ENCODE measurements at places on chromosomes 16 and 17.
A peak's percentile ranks its signal among the peaks of the same experiment; 100 is the strongest.

DNA sequence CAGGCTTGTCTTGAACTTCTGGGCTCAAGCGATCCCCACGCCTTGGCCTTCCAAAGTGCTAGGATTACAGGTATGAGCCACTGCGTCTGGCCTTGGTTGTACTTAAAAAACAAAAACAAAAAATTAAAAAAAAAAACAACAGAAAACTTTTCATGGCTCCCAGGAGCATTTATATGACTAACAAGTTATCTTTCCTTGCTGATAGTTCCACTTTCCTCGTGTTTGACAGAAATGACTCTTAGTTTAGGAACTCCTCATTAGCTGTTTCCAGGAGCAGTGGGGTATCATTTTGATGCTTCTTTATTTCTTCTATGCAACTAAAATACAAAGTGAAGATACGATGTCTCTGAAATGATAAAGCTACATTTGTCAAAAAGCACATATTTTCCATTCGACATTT lies 165.4 kb downstream of the PRKCA start:
- peaks cover 91% of the 10 kb centered on the region for H3K4me1 ChIP-seq
- H3K4me3 ChIP-seq = peak overlapping the region; percentile 82
- peak; percentile 40 for DNase-seq
- H3K27me3 ChIP-seq = no peaks in the 10 kb centered on the region
- H3K36me3 ChIP-seq = peaks cover 7% of the 10 kb centered on the region

- no peaks in the 10 kb centered on the region for H3K36me3 ChIP-seq
- H3K27me3 ChIP-seq = peaks cover 3% of the 10 kb centered on the region
- no peak overlapping the region for H3K27ac ChIP-seq
- no peak overlapping the region for H3K4me3 ChIP-seq
Observed at GRCh38 chr16:83717308-83717707, 90.5 kb upstream of the HSBP1 start.

DNA sequence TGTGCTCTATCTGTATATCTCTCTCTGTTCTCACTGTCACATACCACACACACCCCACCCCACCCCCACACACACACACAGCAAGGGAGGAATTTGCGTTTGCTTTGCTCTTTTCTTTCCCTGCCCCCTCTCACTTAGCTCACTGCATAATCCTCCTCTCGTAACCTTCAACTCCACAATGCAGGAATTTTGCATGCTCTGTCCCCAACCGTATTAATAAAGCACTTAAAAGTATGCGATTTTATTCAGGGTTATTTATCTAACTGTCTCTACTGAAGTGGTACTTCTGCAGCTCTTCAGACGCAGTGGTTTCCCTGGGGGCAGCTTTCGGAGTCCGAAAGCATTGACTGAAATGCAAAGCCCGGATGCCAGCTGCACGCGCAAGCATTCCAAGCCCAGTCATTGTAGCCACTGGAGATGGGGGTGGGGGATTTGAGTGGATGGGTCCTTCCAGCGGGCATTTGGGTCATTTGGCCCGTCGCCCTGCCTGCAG lies 105.4 kb upstream of the RBFOX1 start:
- H3K27me3 ChIP-seq = no peaks in the 10 kb centered on the region
- no peaks in the 10 kb centered on the region for H3K4me1 ChIP-seq
- no peak overlapping the region for H3K4me3 ChIP-seq

- H3K27ac ChIP-seq = no peak overlapping the region
- H3K4me3 ChIP-seq = no peak overlapping the region
- H3K36me3 ChIP-seq = no peaks in the 10 kb centered on the region
- peaks cover 6% of the 10 kb centered on the region for H3K27me3 ChIP-seq
Observed at GRCh38 chr17:77487211-77487629, 346.5 kb downstream of the SEC14L1 start.

DNA sequence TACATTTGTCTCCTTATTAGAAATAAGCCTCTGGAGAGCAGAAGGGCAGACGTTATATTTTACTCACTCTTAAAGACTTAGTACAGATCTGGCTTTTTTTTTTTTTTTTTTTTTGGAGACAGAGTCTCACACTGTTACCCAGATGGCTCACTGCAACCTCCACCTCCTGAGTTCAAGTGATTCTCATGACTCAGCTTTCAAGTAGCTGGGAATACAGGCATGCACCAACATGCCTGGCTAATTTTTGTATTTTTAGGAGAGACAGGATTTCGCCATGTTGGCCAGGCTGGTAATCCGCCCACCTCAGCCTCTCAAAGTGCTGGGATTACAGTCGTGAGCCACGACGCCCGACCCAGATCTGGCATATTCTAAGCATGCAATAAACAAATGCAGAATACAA lies 36.4 kb upstream of the TMEM97 start:
- peak; percentile 82 for DNase-seq
- no peaks in the 10 kb centered on the region for H3K36me3 ChIP-seq
- no peaks in the 10 kb centered on the region for H3K27me3 ChIP-seq
- peak overlapping the region; percentile 92 for H3K27ac ChIP-seq

DNA sequence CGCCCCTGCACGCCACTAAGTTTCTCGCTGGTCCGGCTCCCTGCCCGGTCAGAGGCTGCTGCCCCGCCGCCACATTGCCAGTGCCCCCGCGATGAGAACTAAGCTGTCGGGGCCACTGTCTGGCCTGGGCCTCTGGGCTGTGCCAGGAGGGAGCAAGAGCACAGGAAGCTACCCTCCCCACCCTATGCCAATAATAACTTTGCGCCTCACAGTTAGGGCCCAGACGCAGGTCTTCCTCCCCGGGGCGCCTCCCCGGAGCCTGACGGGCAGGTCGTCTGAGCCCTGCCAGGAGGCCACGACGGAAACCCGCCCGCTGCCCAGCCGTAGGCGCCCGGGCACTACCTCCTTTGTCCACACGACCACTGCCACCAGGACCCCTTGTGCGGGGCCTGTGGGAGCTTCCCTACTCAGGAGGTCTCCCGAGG lies 1.5 kb downstream of the ZFPM1 start:
- peaks cover 4% of the 10 kb centered on the region for H3K27me3 ChIP-seq
- DNase-seq = no peak
- no peaks in the 10 kb centered on the region for H3K36me3 ChIP-seq
- peak overlapping the region; percentile 93 for H3K4me3 ChIP-seq

DNA sequence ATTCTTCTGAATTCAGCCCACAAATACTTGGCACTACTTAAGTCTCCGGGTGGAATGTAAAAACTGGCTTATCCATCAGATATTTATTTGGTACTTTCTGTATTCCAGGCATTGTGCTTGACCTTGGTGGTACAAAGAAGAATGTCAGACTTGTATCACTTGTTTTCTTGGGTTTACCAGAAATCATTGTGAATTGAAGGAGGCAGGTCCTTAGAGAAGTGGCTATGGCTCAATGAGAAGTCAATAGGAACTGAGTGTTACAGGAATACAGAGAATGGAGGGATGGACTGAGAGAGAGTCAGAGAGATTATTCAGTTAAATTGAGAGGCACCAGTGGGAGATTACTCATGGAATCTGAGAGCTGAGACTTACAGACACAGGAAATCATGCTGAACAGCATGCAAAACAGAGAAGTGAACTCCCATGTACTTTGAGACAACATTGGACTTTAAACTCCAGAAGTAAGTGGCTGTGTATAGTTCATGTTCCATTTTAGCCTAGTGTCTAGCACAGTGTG lies 704.1 kb downstream of the CDH11 start:
- peak; percentile 68 for DNase-seq
- H3K27me3 ChIP-seq = no peaks in the 10 kb centered on the region
- H3K36me3 ChIP-seq = peaks cover 5% of the 10 kb centered on the region
- H3K4me3 ChIP-seq = peak overlapping the region; percentile 33
- H3K4me1 ChIP-seq = peaks cover 49% of the 10 kb centered on the region

DNA sequence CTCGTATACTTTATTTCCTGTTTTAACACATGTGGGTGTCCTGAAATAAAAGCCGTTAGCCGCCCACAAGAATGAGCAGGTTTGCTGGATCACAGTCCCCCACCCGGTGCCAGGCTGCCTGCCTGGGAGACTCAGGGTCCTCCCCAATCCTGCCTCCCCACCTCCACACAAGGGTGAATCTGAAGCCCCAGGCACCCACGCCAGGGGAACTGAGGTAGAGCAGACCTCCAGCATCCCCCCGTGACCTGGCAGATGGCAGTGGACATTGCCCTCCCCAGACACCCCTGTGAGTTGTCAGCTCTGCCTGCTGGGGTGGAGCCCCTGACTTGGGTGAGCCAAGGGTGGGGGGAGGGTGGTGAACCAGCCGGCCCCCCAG lies 114.8 kb downstream of the METRNL start:
- peaks cover 54% of the 10 kb centered on the region for H3K4me1 ChIP-seq
- H3K27me3 ChIP-seq = peaks cover 4% of the 10 kb centered on the region
- no peak overlapping the region for H3K27ac ChIP-seq
- H3K36me3 ChIP-seq = no peaks in the 10 kb centered on the region
- DNase-seq = no peak

DNA sequence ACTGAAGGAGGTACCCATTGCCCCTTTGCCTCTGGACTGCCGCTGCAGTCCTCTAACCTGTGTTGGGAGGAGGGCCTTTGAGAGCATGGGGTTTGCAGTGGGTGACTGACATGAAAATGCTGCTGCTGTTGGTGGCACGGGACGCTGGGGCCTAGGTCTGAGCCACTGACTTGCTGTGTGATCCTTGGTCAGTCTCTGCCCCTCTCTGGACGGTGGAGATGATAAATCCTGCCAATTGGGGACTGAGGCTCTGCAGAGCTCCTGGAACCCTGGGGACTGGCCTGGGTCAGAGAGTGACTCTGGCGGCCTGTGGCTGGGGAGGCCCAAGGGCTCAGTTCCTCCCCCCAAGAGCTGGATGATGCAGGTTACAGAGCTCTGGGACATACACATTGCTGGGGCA lies 6.1 kb upstream of the PYDC1 start:
- H3K27ac ChIP-seq = no peak overlapping the region
- H3K4me3 ChIP-seq = no peak overlapping the region
- DNase-seq = no peak
- no peaks in the 10 kb centered on the region for H3K36me3 ChIP-seq
- H3K27me3 ChIP-seq = peaks cover 25% of the 10 kb centered on the region

- H3K36me3 ChIP-seq = peaks cover 6% of the 10 kb centered on the region
- H3K27ac ChIP-seq = peak overlapping the region; percentile 99
- DNase-seq = peak; percentile 39
Observed at GRCh38 chr16:66927918-66928649, 2.7 kb upstream of the RRAD start.

GRCh38 chr16:69568676-69569075 lies 2.9 kb downstream of the NFAT5 start:
- peaks cover 1% of the 10 kb centered on the region for H3K27me3 ChIP-seq
- peaks cover 43% of the 10 kb centered on the region for H3K36me3 ChIP-seq
- peak overlapping the region; percentile 56 for H3K27ac ChIP-seq

- H3K4me1 ChIP-seq = peaks cover 10% of the 10 kb centered on the region
- no peak overlapping the region for H3K27ac ChIP-seq
- no peak overlapping the region for H3K4me3 ChIP-seq
- peaks cover 10% of the 10 kb centered on the region for H3K27me3 ChIP-seq
- H3K36me3 ChIP-seq = peaks cover 4% of the 10 kb centered on the region
Observed at GRCh38 chr17:65514082-65514481, 47.4 kb downstream of the AXIN2 start.

- peaks cover 2% of the 10 kb centered on the region for H3K27me3 ChIP-seq
- DNase-seq = no peak
- no peaks in the 10 kb centered on the region for H3K36me3 ChIP-seq
- no peak overlapping the region for H3K4me3 ChIP-seq
Observed at GRCh38 chr16:22198547-22199293, 7.4 kb upstream of the EEF2K start.

DNA sequence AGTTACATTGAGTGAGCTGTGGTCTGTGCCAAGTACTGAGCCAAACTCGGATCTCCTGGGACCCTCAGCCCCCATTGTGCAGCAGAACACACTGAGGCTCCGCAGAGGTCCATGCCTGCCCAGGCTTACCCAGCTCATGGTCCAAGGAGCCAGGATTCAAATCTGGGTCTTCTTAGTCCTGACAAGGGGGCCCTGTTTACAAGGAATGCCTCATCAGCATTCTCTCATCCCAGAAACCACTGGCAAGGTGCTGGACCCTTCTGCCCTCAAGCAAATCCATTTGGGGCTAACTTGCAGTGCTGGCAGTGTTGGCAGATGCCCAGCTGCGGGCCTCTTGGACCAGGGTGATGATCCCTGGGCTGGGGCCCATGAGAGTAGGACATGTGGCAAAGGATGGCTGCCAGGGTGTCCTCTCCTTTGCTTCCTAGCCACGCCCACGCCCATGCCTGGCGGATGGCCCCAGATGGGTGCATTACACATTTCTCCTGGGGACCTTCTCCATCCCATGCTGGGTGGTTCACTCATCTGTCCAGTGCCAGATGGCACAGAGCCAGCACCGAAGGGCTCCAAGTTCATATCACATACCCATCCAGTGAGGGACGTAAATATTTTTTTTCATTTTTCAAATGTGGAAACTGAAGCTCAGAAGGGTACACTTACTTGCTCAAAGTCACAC lies 117.7 kb downstream of the CMIP start:
- DNase-seq = no peak
- H3K27ac ChIP-seq = no peak overlapping the region
- H3K4me3 ChIP-seq = no peak overlapping the region
- H3K36me3 ChIP-seq = peaks cover 6% of the 10 kb centered on the region
- peaks cover 37% of the 10 kb centered on the region for H3K4me1 ChIP-seq
- H3K27me3 ChIP-seq = peaks cover 4% of the 10 kb centered on the region

- no peak overlapping the region for H3K4me3 ChIP-seq
- peaks cover 9% of the 10 kb centered on the region for H3K36me3 ChIP-seq
- peaks cover 5% of the 10 kb centered on the region for H3K4me1 ChIP-seq
- no peaks in the 10 kb centered on the region for H3K27me3 ChIP-seq
Observed at GRCh38 chr17:82679586-82680465, 18.7 kb downstream of the RAB40B start.

DNA sequence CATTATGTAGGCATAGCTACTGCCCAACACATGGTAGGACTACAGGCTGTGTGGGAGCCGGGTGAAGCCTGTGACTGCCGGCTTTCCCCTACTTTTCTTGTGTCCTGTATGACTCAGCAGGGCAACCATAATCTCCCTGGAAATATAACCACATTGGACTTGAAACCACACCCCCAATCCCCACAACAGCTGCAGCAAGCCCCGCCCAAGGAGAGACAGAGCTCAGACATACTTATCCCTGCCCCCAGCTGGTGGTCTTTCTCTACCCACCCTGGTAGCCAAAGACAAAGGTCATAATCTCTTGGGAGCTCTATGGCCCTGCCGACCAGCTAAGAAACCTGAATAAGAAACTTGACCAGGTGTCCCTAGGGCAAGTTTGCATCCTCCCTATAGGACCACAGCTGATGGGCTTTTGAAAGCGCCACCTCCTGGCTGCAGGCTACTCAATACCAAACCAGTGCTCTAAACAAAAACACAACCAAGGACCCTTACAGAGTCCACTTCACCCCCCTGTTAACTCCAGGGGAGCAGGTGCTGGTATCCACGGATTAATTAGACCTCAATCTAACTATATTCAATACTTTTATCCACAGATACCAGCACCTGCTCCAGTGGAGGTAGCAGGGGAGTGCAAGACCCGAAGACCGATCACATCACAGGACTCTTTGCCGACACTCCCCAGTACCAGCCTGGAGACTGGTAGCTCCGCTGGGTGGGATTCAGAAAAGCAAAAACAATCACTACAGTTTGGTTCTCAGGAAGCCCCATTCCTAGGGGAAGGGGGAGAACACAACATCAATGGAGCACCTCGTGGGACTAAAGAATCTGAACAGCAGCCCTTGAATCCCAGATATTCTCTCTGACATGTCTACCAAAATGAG lies 91.2 kb downstream of the IRX5 start:
- H3K27ac ChIP-seq = no peak overlapping the region
- peaks cover 8% of the 10 kb centered on the region for H3K27me3 ChIP-seq
- H3K4me1 ChIP-seq = no peaks in the 10 kb centered on the region

GRCh38 chr16:27729516-27730304 lies 179.8 kb downstream of the KATNIP start:
- peaks cover 24% of the 10 kb centered on the region for H3K4me1 ChIP-seq
- H3K27me3 ChIP-seq = peaks cover 3% of the 10 kb centered on the region
- no peak for DNase-seq
- no peak overlapping the region for H3K4me3 ChIP-seq

GRCh38 chr16:12083631-12084030 lies 107.1 kb downstream of the SNX29 start:
- H3K27ac ChIP-seq = no peak overlapping the region
- H3K36me3 ChIP-seq = peaks cover 12% of the 10 kb centered on the region
- H3K4me1 ChIP-seq = peaks cover 6% of the 10 kb centered on the region
- H3K4me3 ChIP-seq = no peak overlapping the region
